ENCODE measurements at places on chromosomes 7 and 10. TPM values are rescaled to one million over a fixed set of nuclear protein-coding genes. Genes with fewer than 3 reads are reported as not detected.

PLXNA4 gene
- 0.80 TPM for total RNA-seq

- DNase-seq: no peak
These were observed 270.1 kb upstream of the MTPN start for GRCh38 chr7:136247211-136247610.

CUBN gene
- total RNA-seq: 1.8 TPM

DNA sequence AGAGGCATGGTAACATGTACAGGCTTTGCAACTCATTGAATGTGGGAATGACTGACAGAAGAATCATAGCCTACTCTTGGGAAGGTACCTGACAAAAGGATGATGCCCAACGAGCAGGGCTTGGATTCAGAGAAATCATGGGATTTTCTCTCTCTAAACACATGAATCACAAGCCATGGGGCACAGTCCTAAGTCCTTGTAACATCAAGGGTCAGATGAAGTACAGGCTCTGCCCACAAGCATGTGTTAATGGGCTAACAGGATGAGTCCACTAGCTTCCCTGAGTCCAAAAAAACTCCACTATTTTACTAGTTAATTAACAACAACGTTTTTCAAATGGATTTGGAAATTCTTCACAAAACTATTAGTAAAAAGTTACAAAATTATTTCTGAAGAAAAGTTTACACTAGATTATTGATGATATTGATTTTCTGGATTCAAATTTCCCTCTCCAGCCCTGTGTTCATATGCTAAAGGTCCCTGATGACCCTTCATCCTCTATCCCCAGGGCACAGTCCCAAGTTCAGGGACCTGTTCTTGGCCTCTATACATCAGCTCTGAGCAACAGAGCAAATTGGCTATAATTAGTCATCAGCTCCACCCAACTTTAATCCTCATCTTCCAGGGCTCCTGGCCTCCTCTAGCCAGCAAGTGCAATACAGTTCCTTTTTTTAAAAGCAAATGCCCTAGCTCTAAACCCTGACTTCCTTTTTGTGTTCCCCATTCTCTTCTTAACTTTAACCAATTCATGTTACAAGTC lies 99.8 kb downstream of the GSAP start:
- DNase-seq: no peak

DNA sequence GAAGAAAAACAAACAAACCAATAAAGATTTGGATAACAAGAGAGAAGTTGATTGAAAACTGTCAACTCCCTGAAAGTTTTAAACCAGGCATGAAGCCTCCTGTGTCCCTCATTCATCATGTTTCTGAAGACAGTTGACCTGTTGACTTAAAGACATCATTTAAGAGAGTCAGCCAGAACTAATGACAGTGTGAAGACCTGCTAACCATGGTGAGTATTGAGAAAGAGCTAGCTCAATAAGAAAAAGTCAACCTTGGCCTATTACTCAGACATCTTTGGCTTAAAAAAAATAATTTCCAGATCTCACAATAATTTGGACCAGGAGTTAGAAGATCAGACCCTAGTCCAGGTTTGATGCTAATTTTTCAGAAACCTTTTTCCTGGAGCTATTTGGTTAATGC lies 45.3 kb upstream of the ANKRD1 start:
- no peak for DNase-seq

- no peak for DNase-seq
These were observed 53.1 kb upstream of the PDCD4 start for GRCh38 chr10:110818311-110819256.

- no peak for DNase-seq
These were observed 209.0 kb downstream of the DIP2C start for GRCh38 chr10:480498-480927.

DNA sequence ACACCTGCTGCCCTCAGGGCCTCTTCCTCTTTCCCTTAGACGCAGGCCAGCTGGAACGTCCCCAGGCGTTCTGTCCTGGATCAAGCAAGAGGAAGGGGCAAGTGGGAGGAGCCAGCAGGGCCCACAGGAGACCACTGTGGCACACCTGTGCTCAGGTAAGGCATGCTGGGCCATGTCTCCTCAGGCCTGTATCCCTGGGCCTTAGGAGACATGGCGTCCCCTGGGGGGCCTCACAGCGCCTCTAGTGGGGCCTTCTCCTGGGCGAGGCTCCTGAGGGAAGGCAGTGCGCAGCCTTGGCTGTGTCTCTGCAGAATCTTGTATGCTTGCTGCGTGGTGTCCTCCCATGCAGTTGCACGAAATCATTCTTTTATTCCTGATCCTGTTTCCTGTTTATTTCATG lies 31.3 kb downstream of the ZNF783 start:
- DNase-seq: no peak

DNA sequence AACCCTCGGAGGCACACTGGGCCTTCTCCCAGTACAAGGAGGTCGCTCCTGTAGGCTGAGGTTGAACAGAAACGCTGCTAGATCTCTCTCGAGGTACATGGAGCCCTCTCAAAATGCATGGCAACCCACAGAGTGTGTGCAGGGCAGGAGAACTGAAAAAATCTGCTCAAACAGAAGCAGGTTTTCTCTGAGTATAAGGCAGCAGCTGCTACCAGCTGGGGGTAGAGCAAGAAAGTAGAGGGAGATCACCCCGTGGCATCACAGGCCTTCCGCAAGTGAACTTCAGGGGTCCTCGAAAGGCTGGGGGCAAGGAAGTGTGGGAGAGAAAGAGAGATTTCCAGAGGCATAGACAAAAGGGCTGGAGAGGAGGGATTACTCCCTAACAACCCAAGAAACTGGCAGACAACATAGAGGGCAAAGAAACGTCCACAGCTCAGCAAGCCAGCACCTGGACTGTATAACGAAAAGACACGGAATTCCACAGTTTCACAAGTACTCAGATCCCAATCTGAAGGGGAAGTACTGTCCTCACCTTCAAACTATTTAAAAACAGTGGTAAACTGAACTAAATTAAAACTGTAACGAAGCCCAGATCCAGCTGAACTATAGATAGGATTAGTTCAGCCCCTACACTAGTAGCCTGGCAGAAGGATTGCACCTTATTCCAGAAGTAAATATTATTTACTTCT lies 299.2 kb downstream of the IPMK start:
- DNase-seq: no peak

DNA sequence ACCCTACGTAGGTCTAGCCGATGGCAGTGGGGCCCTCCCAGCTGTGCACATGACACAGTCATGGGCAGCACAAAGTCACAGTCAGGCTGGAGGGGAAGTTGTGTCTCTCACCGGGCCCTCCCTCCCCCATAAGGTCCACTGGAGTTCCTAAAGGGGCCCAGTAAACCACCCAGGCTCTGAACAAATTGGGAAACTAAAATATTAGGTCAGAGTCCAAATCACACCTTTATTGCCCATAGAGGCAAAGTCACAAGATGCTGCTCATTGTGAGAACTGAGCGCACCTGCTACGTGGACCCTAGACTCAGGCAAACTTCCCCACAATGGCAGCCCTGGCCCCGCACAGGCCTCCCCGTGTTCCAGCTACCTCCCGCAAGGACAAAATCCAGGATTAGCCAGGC lies 45.2 kb upstream of the SH2B2 start:
- DNase-seq: no peak

GRCh38 chr10:46055771-46056170 lies 9.7 kb upstream of the MSMB start:
- DNase-seq: no peak

PNLIPRP2 gene
- not detected for total RNA-seq

DNA sequence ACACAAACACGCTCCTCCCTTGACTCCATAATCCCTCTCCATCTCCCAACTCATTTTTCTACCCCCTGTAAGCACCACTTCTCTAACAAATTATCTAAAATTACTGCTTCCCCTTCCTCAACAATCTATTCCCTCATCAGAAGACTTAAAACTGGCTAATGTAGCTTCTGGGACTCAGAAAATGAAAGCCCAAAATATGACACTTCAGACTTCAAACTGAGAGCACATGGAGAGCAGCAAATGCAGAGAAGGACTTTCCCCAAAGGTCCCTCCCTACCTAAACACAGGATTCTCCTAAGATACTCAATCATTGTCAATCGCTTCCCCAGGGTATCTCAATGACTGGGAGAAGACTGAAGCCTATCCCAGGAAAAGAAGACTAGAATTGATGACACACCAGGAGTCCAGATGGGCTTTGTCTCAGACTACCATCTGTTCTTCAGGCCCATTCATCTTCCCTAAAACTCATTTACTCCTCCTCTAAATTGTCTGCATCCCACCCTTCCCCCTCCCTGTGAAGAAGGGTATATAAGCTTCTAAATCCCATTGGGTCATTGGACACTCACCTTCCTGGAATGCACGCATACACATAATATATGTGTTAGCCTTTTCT lies 39.2 kb downstream of the ST8SIA6 start:
- no peak for DNase-seq

DNA sequence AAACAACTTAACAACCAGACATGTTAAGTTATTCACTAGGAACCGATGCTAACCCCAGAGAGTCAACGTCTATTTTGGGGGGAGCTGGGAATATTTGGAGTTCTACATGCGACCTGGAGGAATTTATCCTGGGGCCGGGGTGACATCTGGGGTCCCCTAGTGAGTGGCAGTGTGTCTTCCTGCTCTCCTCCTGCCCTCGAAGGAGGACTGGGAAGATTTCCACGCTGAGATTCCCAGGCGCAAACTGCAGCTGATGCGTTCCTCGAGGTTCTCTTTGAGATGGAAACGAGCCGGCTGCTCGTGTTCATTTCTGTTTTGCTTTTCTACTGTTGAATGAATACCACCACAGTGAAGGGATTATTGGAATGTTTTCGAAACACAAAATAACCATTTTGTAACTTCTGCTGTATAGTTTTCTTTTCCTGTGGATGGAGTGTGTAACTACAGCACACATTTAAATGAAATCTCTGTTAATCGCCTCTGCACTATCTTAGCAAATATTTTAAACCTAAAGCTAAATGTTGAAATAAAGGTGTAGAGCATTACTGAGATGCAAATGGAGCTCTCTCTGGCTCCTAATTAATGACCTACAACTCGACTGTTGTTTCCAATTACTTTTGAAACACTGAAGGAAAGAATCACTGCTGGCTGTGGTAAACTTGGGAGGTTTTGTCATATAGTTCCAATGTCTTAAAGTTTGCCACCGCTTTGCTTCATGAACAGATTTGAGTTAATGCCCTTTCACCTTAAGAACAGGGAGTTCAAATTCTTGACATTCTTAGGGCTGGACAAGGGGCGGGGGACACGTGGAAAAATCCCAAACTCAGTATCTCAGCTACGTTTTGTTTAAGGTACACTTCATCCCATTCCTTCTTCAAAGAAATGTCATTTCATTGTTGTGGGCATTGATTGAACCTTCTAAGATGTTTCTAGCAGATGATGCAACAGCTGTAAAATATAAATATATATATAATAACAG lies 21.1 kb downstream of the GATA3 start:
- peak; percentile 43 for DNase-seq

- no peak for DNase-seq
These were observed 535 bp downstream of the ASAH2B start for GRCh38 chr10:50740293-50740648.

DNA sequence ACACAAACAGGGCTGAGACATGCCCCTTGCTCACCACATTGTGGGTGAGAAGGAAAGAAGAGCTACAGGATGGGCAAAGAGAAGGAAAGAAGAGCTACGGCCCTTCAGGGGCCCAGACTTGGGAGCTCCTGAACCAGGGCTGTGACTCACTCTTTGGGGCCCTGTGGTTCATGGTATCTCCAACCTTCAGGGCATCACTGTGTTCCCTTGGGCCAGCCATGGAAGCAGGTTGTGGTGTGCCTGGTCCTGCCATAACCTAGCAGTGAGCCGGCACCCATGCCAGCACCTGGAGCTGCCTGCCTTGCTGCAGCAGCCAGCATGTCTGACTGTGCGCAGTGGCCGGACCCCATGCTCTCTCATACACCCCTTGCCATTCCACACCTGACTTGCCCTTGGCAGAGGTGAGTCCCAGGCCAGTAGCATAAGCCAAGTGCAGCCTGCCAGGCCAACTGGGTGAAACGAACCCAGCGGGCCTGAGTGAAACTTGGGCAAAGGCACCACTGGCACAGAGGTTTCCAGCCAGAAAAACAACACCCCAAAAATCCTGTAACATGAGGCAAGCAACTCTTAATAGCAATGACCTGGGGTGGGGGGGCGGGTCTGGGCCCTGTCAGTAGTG lies 89.0 kb upstream of the CACUL1 start:
- DNase-seq: no peak

PLXDC2 gene
- 19.4 TPM for total RNA-seq

GRCh38 chr10:127532193-127532592 lies 16.9 kb upstream of the NPS start:
- DNase-seq: no peak

DNA sequence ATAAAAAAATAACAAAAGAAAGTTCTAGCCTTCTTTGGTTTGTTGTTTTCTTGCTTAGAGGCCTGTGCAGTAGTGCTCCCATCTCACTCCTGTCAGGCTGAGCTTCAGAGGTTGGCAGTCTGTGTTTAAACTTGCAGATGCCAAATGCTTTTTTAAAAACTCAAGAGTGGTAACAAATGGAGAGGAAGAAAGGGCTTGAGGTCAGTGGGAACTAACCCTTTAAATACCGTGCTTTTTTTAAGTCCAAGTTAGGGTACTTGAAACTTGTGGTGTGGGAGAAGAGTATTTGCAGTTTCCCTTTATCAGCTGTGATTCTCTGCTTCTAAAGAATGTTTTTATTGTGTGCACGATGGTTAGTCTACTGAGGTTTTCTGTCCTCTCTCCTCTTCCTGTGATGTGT lies 29.4 kb downstream of the ZRANB1 start:
- no peak for DNase-seq

DNA sequence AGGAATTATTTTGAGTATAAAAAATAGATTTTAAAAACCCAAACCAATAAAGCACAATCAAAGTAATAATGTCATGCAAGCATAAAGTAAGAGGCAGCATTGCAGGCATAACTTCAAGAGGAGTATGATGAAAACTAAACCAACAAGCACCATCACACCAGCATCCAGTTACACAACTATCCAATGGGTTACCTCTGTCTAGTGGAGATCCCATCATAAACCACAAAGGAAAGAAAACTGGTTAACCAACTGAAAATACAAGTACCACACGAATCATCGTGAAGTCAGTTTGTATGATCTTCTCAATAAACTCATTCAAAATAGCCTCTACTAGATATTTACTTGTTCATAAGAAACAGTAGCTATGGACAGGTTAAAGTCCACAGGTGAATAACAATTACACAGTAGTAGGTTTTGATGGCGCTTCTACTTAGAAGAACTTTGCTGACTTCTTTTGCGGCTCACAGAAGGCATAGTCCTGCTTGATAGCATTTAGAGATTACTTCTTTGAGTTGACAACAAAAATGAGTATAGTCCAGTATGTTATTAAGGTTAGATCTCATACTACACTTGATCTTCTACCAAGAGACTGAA lies 116.6 kb downstream of the MICU1 start:
- DNase-seq: no peak

DNA sequence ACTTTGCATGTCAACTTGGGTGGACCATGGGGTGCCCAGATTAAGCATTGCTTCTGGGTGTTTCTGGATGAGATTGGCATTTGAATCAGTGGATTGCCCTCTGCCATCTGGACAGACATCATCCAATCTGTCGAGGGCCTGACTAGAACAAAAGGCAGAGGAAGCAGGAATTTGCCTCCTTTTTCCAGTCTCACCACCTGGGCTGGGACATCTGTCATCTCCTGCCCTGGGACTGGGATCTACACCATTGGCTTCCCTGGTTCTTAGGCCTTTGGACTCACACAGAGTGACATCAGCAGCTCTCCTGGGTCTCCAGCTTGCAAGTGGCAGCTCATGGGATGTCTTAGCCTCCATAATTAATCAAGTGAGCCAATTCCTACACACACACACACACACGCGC lies 10.3 kb downstream of the SLC13A4 start:
- DNase-seq: no peak

HOXA10 gene
- total RNA-seq: not detected

Measured in GM23338 (cell line).